ENCODE measurements at places on chromosomes 13 and 19.
A peak's percentile ranks its signal among the peaks of the same experiment; 100 is the strongest.

DNA sequence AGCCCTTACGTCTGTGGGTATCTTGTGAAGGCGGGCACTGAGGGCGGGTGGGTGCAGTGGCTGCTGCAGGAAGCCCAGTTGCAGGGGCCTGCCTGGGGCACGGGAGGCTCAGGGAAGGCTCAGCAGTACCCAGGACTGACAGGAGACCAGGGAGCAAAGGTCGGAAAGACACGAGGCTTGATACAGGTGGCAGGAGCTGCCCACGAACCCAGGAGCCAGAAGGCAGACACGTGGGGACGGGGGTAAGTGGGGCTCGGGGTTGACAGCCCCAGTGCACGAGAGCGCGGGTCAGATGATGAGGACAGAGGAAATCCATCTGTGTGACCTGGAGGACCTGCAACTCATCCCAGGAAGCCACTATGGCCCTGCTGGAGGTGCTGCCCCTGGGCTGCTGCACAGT is 25.3 kb downstream of the ELAVL1 start:
- DNase-seq, result no peak

- no peak for DNase-seq
These were observed 33.4 kb downstream of the PEPD start for GRCh38 chr19:33487901-33488800.

- DNase-seq, result no peak
These were observed 30.4 kb downstream of the RAB20 start for GRCh38 chr13:110531100-110531499.

DNA sequence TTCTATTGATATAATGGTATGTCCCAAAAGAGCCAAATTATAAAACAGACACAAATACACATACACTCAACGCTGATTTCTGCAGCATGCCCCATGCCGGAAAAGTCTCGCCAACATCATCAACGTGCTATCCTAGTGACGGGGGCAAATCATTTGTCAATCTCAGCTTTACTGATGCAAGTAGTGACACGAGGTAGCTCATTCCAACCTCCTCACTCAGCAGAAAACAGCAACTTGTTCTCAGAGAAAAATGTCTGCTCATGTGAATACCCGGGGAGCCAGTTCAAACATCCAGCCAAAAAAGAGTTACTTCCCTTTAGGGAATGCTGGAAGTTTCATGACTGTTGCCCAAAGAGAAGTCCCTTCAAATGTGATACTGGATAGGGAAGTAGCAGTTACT is 46.3 kb downstream of the SOX21 start:
- DNase-seq, result no peak

DNA sequence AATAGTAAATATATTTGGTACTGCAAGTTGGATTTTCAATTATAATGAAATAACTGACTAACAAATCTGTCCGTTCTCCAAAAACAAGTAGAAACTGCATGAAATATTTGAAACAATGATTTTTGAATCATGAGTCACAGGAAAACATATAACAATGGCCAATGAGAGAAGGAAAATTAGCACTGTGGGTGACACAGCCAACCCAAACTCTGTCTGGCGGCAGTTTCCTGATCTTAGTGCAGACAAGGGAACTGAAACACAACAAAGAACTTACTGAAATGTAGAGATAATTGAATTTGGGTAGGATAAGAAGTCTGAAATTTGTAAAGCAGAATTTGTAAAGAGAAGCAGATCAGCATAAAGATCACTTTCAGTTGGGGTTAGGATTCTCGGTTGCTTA is 2743.3 kb upstream of the PCDH20 start:
- DNase-seq, result no peak

DNA sequence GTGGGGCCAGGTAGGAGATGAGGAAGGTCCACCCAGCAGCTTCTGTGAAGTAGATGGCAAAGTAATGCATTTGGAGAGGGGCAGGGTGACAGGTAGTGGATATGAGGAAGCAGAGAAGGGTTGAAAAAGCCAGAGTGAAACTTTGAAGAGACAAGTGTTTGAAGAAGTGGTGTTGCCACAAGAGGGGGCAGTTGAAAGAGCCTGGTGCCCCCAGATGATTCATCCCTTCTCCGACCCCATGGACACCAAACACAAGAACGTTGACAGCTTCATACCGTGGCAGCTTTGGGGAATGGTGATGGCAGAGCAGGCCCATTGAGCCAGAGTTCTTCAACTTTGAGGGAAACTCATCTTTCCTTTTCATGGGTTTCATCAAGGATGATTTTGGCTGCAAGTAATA is 19.9 kb downstream of the IFNL3 start:
- peak; percentile 38 for DNase-seq

DNA sequence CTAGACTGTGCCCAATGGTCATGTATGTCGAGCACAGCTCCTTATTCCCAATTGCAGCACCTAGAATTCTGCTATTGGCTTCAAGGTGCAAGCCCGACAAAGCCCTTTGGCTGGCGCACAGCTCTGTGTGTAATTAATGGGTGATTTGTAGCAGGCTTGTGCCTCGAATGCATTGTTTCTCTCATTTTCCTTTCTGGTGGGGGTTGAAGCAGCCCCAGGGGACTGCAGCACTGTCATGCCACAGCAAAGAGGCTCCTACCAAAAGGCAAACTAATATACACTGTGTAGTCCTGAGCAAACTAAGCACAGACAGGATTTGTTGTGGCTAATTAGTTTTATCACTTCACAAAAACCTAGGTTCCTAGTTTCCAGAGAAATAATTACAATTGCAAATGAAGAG is 898.7 kb downstream of the UQCRFS1 start:
- no peak for DNase-seq

DNA sequence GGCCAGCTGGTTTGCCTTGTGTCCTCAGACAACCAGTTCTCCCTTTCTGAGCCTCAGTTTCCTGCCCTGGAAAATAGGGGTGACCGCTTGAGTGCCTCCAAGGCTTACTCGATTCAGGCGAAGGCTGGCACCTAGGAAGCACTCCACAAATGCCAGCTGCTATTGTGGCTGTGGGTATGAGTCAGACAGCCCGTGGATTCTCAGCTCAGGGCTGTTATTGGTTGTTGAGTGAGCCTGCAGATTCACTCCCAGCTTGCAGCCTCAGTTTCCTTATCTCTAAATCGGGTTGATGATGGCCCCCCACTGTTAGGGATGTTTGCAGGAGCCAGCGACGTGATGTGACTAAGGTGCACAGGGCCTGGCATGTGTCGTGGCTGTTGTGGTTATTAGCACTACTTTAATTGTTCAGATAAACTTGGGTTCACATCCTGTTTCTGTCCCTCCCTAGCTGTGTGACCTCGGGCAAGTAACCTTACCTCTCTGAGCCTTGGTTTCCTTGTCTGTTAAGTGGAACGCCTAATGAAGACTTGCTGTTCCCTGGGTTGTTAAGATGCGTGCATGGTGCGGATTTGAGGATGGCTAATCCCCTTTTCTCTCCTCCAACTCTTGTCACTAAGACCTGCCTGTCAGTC is 2.4 kb downstream of the MARK4 start:
- no peak for DNase-seq

DNA sequence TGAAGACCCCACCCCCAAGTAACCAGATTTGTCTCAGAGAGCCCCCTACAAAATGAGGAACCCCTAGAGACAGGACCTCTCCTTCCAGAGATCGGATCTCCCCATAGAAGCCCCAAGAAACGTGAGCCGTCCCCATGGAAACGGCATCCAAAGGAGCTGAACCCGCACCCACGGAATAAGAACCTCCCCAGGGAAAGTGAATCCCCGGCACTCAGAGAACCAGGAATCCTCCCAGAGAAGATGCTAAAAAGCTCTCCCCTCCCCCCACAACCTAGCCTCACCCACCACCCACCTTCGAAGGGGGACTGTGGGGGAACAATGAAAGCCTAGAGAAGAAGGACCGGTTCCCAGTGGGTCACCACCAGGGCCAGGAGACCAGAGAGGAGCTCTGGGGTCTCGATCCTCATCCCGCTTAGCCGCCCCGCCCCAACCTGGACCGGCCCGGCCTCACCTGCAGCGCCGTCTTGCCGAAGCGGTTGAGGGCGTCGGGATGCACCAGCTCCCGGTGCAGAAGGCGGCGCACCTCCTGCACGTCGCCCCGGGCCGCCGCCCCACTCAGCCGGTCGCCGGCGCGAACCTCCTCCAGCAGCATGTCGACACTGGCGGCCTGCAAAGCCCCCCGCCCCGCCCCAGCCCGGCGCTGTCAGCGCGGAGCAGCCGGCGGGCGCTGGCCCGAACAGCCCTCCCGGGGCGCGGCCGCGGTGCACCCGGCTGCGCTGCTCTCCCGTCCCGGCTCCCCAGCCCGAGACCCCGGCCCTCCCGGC is 535 bp downstream of the CDKN2D start:
- no peak for DNase-seq

GRCh38 chr13:43784496-43784895 is 2.3 kb downstream of the ENOX1 start:
- no peak for DNase-seq

GRCh38 chr19:52070496-52070895 is 21.9 kb upstream of the ZNF432 start:
- no peak for DNase-seq

- DNase-seq, result no peak
These were observed 521.5 kb downstream of the SLITRK6 start for GRCh38 chr13:85277748-85278147.

DNA sequence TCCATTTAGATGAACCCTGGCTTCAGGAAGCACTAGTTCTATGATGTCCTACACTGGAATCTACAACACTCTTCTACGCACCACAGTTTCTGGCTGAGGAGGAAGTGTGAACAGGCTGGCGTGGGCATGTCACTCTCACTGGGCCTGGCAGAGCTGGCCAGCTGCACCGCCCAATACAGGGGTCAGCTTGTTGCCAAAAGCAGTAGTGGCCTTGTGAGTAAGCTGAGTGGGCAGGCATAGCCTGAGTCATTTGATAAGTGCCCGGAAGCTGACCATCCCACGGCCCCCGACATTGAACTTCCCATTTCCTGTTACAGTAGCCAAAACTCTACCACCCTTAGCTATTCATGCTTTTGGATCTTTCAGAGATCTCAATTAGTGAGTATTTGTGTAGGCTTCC is 240.9 kb upstream of the SERP2 start:
- no peak for DNase-seq

GRCh38 chr13:106568299-106569003 is 514 bp upstream of the ARGLU1 start:
- DNase-seq, result no peak

DNA sequence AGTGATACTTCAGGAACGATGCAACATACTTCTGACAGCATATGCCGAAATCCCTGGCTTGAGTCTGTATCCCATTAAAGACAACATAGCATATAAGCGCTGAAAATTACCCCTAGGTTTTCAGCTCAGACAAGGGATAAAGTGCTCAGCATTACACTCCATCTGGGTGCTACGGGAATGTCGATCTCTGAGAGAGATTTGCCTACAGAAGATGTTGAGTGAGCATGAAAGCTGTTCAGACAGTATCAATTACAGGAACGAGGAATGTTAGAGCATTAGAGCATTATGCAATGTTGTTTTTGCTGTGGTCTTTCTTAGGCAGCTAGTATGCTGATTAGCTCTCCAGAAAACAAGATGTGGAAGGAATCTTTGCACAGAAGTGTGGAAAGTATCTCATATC is 484.5 kb downstream of the LIG4 start:
- DNase-seq, result no peak

DNA sequence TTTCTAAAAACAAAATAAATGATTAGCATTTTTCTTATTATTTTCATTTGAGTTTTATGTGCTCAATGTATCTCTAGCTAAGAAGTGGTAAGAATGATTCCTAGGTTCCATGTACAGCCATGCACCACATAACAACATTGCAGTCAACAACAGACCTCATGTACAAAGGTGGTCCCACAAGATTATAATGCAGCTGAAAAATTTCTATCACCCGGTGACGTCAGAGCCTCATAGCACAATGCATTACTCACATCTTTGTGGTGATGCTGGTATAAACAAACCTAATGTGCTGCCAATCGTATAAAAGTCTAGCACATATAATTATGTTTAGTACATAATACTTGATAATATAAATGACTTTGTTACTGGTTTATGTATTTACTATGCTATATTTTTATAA is 120.5 kb downstream of the SLC7A1 start:
- no peak for DNase-seq

DNA sequence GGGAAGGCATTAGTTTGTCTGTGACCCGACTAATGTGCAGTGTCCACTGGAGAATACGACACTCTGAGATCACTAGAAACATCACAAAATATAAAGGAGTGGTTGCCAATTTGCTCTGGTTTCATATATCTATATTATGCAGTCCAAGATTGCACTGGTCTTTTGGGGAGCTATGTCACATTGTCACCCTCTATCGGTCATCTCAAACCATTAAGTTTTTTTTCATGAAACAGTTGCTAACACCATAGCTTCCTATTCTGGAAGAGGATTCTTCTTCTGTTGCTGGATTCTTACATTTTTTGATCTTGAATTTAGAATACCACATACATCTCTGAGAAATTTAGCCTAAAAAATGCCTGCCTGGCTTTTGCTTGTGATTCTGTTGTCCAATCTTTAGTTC is 168.6 kb downstream of the LACC1 start:
- DNase-seq, result no peak

DNA sequence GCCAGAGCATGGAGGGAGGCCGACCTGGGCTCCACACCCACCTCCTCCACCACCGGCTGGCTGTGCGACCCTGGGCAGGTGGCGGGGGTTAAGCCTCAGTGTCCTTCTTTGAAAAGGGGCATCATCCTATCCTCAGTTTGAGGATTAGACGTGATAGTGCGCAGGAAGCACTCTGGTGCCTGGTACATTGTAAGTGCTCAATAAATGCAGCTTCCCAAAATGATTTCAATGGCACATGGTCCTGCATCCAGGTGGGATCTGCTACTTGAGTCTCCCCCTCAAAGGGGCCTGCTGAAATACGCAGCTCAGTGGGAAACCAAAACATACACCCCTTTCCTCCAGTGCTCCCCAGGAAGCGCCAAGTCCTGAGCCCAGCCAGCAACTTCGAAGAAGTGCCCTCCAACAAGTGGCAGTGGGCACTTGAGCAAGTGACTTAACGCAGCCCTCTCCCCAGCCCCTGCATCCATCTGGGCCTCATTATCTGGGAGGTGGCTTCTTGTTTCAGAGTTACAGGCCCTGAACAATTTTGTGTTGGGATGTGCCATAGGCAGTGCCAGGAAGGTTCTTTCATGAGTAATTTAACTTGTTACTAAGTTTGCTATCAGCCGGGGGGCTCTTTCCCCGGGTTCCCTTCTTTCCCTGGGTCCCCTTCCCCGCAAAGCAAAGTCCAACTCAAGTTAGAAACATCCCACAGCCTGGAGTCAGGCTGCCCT is 17.9 kb downstream of the ACTN4 start:
- no peak for DNase-seq

GRCh38 chr13:29959603-29960002 is 109.2 kb upstream of the UBL3 start:
- DNase-seq, result no peak

DNA sequence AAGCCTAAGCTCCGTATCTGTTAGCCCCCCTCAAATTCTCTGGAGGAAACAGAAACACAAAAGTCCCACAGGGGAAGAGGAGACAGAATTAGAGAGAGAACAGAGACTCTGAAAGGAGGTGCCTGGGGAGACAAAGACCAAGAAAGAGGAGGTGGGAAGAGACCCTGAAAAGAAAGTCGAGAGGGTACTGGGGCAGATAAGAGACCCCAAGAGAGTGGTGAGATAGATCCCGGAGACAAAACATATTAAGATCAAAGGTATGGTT is 915 bp upstream of the GRWD1 start:
- DNase-seq, result no peak
